ENCODE measurements at places on chromosomes 12 and 14.

DNA sequence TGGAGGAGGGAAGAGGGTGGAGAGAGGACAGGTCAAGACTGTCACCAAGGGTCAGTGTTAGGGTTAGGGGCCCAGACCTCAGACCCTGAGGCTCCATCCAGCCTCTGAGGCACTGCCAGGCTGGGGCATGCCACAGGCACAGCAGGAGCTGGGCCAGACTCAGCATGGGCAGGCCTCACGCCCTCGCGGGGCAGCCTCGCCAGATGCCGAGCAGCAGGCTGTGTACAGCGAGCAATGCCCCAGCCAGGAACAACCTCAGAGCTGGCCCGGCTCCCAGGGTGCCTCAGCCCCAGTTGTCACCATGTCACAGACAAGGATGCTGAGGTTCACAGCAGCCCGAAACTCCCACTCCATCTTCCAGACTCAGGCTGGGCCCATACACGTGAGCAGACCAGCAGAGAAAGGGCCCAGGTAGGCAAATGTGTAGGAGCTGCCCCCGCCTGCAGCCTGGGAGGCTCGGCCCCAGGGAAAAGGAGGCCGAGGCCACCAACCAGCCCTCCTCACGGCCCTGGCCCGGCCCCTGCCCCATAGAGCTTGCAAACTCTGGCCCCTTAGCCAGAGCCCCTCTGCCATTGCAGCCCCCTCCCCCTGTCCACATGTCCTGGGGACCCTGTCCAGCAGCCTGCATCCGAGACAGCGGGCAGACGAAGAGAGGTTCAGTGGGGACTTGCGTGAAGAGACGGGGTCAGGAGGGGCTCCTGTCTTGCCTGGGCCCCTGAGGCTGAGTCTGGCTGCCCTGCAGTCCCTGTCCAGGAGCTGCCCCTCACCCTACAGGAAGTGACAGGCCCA, 7.5 kb downstream of the C14orf180 start:
- peak; percentile 10 for DNase-seq

DNA sequence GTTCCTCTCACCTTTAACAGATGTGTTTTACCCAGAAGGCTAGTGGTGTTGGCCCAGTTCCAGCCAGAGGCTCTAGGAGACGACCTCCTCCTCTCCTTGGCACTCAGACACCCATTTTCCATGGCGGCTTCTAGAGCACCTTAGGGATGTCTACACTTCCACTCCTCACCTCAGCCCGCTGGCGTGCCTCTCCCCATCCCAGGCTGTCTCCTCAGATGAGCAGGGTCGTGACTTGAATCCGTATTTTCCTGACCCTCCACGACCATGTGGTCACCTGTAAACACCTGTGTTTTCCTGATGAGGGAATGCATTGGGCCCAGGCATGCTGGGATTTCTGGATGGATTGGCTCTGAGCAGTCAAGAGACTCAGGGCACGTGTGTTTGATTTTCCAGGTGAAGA, 21.8 kb upstream of the RIN3 start:
- no peak for DNase-seq

GRCh38 chr12:103884316-103884715, 43.3 kb upstream of the NT5DC3 start:
- peak; percentile 73 for DNase-seq

GRCh38 chr12:28497889-28498411, 307.7 kb downstream of the CCDC91 start:
- DNase-seq, result peak; percentile 31

DNA sequence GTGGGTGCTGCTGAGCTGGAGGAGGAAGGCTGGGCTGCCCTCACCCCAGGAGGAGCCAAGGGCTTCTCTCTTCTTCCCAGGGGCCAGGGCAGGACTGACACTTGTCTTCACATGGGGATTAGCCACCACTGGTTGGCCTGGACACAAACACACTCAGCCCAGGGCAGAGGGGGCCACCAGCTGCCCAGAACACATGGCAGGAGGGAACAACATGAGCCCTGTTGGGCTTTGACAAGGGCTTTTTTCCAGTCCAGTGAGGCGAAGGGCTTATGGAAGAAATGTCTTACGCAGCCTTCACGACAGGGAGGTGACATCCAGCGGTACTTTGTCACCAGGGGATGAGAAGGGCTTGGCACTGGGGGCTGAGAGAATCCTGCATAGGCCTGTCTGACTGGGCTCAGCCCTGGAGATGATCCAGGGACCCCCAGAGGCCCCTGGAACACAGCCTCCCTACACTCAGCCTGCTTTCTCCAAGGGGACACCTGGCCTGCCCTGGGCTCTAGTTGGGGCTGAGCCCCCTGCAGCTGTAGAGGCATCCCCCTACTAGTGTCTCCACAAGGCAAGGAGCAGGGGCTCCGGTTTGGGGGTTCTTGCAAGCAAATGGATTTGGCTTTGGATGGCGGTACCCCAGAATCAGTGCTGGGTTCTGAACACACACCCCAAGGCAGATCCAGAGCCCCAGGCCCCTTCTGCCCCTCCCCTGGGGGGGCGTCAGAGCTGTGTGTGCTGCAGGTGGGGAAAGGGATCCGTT, 18.9 kb downstream of the ARL6IP4 start:
- no peak for DNase-seq

GRCh38 chr12:114355389-114356088, 50.4 kb downstream of the TBX5 start:
- DNase-seq, result peak; percentile 15

DNA sequence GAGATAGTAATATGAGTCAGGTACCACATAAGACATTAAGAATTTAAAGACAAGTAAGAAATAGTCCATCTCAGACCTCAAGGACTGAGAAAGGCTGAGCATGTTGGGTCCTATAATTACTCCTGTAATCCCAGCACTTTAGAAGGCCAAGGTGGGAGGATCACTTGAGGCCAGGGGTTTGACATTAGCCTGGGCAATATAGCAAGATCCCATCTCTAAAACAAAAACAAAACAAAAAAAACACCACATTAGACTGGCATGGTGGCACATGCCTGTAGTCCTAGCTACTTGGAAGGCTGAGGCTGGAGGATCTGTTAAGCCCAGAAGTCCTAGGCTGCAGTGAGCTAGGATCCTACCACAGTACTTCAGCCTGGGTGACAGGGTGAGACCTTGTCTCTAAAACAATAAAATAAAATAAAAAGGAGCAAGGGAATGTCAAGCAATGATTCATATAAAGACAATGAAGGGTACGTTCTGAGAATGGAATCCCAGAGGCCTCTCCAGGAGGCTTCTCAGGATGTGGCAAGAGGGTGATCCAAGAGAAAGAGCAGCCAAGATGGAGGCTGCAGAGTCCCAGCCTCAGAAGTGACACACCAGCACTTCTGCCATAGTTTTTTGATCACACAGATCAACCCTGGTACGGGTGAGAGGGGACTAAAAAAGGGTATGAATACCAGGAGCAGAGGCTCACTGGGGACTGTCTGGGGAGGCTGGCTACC, 206.4 kb downstream of the CRADD start:
- peak; percentile 71 for DNase-seq

DNA sequence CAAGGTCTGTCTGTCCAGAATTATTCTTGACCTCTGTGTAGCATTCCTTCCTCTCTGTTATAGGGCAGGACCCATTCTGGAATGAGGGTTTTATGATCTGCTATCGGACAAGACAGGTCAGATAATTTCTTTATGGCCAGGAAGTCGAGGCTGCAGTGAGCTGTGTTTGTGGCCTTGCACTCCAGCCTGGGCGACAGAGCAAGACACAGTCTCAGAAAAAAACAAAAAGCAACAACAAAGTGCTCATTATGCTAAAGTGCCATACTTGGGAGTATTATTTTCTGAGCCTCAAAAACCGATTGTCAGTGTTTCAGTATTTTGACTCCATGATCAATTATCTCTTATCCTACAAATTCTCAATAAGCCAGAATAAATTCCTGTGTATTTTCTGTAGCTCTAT, 4.1 kb downstream of the CIPC start:
- DNase-seq, result no peak

- no peak for DNase-seq
These were observed 2.3 kb upstream of the MYBPC1 start for GRCh38 chr12:101592448-101592847.

DNA sequence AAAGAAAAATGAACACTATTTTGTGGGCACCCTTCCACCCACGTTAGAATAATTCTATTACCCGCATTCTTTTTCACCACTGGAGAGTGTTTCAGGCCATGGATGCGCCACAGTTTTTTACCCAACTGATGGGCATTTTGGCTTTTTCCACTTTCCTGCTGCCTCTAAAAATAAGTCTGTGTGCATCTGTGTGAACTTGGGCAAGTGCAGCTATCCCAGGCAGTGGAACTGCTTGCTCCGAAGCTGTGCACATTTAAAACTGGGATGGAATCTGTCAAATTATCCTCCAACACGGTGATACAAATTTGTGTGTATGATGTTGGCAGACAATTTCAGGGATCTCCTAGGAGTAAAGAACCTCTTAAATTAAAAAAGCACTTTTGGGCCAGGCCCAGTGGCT, 31.5 kb downstream of the PHETA1 start:
- DNase-seq, result no peak

GRCh38 chr12:21773263-21773741, 1.2 kb downstream of the KCNJ8 start:
- DNase-seq, result peak; percentile 63

- DNase-seq, result no peak
These were observed 2.2 kb downstream of the P3H3 start for GRCh38 chr12:6830286-6830890.

- DNase-seq, result no peak
These were observed 9.9 kb upstream of the NID2 start for GRCh38 chr14:52078721-52079120.

- DNase-seq, result peak; percentile 76
These were observed 290.3 kb downstream of the NAV3 start for GRCh38 chr12:78120866-78121560.

DNA sequence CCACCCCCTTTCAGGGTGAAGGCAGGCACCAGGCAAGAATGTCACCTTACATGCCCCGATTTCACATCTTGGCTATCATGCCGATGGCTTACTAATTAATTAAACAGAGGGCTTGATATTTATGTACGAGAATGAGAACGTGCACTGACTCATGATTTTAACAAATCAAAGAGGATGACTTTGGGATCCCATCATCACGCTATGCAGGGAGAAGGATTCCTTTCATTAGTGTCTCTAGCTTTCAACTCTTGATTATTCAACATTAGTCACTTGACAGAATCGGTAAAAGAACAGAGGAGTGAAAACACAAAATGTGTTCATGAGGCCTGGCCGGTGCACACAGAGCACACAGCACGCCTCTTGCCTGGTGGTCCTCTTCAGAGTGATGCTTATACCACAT, 80.6 kb downstream of the PRKAB1 start:
- DNase-seq, result peak; percentile 17

GRCh38 chr12:32083489-32083888, 23.2 kb upstream of the BICD1 start:
- peak; percentile 83 for DNase-seq

DNA sequence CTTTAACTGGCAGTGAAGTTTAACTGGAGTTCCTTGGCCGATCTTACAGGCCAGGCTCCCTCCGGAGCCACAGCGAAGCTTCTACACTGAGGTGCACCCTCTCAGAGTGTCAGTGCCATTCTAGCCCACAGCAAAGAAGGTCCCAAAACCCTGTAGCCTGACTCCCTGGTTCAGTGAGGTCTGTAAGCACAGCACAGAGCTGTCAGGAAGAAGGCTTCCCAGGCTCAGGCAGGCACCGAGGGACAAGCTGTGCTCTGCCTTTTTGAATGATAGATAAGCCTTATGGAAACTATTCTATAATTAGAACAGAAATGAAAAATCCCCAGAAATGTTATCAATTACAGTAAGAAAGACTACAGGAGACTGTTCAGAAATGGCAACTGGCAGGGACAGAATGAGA, 40.2 kb downstream of the MOK start:
- DNase-seq, result no peak

- DNase-seq, result no peak
These were observed 11.3 kb downstream of the MAPK1IP1L start for GRCh38 chr14:55062517-55063351.

Data from cardiac fibroblast (primary cell).